ENCODE measurements at places on chromosomes 7 and 10. TPM values are rescaled to one million over a fixed set of nuclear protein-coding genes. Genes with fewer than 3 reads are reported as not detected.
A peak's percentile ranks its signal among the peaks of the same experiment; 100 is the strongest.

DNA sequence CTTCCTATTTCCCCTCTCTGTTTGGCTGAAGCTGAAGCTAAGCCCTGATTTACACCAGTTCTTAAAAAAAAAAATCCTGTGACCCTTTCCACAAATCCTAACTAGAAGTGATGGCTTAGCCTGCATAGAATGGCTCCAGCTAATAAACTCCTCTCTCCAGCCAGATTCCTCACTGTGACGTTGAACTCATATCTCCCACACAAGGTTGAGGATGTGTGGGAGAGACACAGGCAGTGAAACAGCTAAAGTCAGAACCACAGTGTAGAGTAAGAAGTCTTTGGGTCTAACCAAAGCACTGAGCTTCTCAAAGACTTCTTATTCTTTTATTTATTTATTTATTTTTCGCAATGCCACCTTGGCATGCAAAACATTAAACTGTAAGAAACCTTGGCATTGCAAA, 268.3 kb downstream of the SNX13 start:
- no peak for DNase-seq

The C10orf143 gene
- 2.3 TPM for total RNA-seq

GRCh38 chr7:24283554-24283896, 465 bp upstream of the NPY start:
- no peak for DNase-seq

GRCh38 chr10:63142136-63142535, 9.0 kb downstream of the NRBF2 start:
- no peak for DNase-seq

DNA sequence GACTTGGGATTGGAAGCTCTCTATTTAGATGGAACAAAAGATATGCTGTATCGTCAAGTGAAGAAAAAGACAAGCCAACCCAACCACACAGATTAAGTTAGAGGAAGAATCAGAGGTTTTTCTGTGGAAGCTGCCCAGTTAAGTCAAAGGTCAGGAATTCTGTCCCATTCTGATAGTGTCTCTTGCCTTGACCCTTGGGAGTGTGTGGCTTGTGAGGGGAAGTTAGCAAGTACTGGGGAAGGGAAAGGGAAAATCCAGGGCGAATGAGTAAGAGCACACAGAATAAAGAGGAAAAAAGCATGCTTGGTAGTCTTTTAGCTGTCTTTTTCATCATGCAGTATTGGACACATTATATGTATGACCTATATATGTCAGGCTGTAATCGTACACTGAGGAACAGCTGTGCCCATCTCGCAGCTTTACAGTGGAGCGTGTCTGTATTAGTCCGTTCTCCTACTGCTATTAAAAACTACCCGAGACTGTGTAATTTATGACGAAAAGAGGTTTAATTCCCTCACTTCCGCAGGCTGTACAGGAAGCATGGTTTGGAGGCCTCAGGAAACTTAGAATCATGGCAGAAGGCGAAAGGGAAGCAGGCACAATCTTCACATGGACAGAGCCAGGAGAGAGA, 197.2 kb downstream of the GALNT17 start:
- DNase-seq, result no peak

The ZNF37A gene
- 9.2 TPM for total RNA-seq

DNA sequence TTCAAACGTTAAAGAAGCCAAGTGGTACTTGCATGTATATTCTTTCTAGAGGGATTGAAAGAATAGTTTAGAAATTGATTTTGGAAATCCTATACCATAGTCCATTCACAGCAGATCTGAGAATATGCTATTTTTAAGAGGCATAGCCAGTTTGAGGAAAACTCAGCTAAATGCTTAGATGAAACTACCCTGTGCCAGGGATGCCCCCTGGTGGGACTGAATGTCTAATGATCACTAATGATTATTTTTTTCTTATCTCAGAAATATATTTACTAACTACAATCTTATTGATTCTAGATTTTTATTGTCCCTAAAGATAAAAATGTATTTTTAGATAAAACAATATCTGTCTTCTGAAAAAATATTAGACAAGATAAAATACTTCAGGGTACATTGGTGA, 844.9 kb upstream of the PHF14 start:
- no peak for DNase-seq

GRCh38 chr7:1939434-1940401, 269.6 kb downstream of the ELFN1 start:
- DNase-seq, result peak; percentile 26

- DNase-seq, result no peak
Observed at GRCh38 chr10:43842072-43842471, 193.4 kb upstream of the ZNF32 start.

The DIP2C gene
- total RNA-seq, result 30.5 TPM

DNA sequence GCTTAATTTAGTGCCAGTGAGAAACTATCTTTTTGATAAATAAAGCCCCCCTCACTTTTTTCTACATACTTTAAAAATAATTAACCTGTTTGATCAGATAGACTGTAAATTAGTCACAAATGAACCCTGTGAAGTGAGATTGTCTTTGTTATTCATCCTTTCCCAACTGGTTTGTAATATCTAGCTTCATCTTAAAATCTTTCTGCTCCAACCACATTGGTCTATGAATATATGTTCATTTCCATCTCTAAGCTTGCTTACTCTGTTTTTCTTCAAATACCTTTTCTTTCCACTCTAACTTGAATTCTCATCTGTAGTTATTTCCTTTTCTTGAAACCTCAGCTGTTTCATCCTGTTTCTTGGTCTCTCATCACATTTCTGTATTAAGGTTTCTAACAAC, 12.1 kb downstream of the MARCHF5 start:
- DNase-seq, result no peak

The CLCN1 gene
- total RNA-seq, result not detected

The SH2B2 gene
- 2.4 TPM for total RNA-seq

The FLNC gene
- total RNA-seq, result 226 TPM

The GRID1 gene
- total RNA-seq, result 0.59 TPM

DNA sequence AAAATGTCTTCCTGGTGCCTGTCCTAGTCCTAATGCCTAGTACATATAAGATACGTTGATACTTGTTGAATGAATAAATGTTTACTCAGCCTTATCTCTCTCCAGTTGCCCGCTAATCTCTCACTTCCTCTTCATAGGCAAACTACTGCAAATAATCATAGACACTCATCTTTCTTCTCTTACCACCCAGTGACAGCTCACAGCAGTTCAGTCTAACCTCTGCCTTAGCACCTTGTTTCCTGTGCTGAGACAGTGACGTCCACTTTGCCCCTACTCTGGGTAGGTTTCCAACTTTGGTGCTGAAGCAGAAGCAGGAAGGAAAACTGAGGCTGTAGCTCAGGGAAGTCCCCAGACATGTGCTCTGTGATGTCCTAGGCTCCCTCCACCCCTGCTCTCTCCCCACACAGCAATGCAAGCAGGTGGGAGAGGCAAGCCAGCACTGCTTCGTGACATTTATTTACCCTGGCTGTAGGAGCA, 45.5 kb upstream of the RHOBTB1 start:
- no peak for DNase-seq

GRCh38 chr7:76354516-76354915, 4.3 kb downstream of the YWHAG start:
- DNase-seq, result no peak

DNA sequence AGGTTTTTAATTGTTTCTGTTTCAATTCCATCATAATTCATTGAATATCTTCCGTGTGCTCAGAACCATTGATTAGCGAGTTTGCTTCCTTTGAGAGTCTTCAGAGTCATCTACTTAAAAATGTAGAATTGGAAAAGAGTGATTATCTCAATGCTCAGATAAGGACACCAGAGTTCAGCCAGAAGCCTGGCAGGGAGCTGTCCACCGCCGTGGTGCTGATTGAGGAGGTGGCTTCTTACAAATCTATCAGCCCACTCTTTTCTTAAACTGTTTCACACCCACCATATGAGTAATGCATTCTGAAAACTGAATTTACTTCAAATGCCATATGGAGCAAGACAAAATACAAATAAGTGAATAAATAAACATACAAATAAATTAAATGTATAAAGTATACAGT, 79.3 kb downstream of the INSYN2A start:
- DNase-seq, result peak; percentile 59

DNA sequence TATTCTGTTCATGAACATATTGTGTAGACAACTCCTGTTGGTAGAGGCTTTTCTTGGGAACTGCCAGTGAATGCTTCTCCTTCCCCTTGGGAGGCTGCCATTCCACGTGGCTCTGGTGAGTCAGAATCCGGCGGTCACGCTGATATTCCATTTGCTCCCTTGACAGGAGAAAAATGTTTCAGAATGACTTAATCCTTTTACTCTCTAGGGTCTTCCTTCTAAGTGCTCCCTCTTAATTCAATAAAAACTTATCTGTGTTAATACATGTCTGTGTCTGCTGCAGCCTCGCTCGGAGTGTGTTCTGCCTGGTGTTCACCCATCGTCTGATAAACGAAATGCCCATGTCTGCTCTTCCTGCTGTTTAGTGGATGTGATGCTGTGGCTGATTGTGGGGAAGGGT, 278.6 kb downstream of the ARHGAP12 start:
- DNase-seq, result peak; percentile 88

The ODAD2 gene
- 0.10 TPM for total RNA-seq

DNA sequence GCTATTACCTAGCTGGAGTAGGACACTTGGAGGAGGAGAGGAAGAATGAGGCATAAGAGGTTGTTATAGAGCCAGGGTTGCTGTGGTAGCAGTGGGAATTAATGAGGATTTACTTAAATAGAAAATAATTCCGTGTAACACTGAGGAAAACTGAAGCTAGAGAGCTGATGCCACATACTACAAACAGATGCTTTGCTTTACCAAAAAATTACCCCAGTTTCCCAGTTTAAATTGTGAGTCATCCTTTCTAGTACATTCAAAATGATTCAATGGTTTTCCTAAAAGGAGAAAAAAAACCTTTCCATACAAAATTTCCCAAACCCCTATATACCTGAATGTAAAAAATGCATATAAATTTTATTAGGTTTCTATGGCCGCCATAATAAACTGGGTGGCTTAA, 58.3 kb downstream of the ZNF518A start:
- DNase-seq, result no peak

GRCh38 chr7:88686468-88687229, 72.9 kb upstream of the ZNF804B start:
- DNase-seq, result no peak

The SPDYE9 gene
- not detected for total RNA-seq

DNA sequence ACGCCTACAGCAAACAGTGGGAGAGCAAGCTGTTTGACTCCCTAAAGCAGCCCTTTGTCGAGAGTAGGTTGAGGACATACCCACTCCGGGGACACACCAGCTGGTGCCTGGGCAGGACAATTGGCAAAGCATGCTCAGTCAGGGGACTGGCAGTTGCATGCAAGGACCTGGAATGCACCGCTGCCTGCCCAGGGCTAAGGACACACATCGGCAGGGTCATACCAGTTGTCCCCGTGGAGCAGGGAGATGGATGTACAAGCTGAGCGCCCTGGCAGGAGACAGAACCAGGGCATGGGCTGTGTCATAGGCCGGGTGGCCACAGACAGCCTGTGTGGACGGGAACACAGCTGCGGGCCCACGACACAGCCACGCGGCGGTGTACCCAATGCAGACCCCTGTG, 18.3 kb upstream of the ELN start:
- no peak for DNase-seq

GRCh38 chr10:22133749-22134624, 83.8 kb downstream of the EBLN1 start:
- no peak for DNase-seq

The KLF14 gene
- not detected for total RNA-seq

The C10orf62 gene
- not detected for total RNA-seq

DNA sequence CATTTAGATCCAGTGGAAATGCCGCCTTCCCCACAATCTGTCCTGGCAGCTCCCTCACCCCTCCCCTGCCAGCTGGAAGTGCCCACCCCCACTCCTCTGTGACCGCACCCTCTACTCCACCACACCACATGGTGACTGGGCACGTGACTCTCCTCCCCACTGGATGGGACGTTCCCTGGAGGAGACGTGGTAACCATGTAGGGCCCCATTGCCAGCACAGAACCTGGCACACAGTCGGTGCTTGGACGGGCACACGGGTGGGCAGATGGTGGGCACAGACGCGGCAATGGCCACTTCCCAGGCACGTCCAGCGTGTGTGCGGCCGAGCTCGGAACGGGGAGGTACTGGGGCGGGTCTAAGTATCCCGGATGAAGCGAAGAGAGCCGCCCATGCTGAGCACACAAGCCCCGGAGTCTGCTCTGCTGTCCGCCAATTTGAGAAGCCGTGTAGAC, 245.6 kb downstream of the MAD1L1 start:
- no peak for DNase-seq

GRCh38 chr10:98396096-98397063, 18.6 kb downstream of the PYROXD2 start:
- DNase-seq, result no peak

The CPA2 gene
- 0.38 TPM for total RNA-seq

DNA sequence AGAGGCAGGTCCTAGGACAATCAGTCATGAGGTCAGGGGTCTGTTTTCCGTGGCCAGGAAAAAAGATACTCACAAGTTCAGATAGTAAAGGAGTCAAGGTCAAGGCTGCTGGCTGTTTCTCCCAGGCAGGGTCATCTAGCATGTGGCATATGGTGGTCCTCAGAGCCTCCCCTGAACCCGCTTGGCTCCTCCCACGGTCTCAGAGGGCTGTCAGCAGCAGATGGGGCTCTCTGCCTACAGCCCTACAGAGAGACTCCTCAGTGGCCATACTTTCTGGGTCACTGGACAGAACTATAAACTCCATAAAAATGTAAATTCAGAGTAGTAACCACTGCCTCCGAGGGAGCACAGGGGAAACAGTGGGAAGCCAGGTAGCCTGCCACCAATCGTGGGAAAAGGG, 11.3 kb upstream of the DRGX start:
- no peak for DNase-seq

GRCh38 chr7:140223515-140224221, 46.9 kb upstream of the KDM7A start:
- no peak for DNase-seq

DNA sequence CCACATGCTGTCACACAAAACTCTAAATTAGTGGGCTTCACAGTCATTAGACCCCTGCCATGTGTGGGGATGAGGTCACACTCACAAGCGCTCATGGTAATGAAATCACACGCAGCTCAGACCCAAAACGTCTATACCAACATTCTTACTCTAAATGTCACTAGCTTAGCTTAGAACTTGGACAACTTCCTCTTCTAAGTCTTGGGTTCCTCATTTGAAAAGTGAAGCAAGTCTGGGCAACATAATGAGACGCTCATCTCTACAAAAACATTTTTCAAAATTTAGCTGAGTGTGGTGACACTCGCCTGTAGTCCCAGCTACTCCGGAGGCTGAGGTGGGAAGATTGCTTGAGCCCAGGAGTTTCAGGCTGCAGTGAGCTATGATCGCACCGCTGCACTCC, 92.7 kb upstream of the MACROH2A2 start:
- no peak for DNase-seq

GRCh38 chr10:132301371-132302330, 6.1 kb downstream of the STK32C start:
- DNase-seq, result no peak

The RHOBTB1 gene
- 14.1 TPM for total RNA-seq

GRCh38 chr7:130095812-130096211, 25.5 kb downstream of the KLHDC10 start:
- DNase-seq, result no peak

The AQP1 gene
- total RNA-seq, result 244 TPM

The NUDT1 gene
- 15.4 TPM for total RNA-seq
